NCI-H1417 treated with DMSO at 0.1 percent for 48 hours (cell line): ENCODE measurements at places on chromosomes 11 and 22.

GRCh38 chr22:22038178-22038880 is 55.7 kb upstream of the TOP3B start:
- no peak for DNase-seq

DNA sequence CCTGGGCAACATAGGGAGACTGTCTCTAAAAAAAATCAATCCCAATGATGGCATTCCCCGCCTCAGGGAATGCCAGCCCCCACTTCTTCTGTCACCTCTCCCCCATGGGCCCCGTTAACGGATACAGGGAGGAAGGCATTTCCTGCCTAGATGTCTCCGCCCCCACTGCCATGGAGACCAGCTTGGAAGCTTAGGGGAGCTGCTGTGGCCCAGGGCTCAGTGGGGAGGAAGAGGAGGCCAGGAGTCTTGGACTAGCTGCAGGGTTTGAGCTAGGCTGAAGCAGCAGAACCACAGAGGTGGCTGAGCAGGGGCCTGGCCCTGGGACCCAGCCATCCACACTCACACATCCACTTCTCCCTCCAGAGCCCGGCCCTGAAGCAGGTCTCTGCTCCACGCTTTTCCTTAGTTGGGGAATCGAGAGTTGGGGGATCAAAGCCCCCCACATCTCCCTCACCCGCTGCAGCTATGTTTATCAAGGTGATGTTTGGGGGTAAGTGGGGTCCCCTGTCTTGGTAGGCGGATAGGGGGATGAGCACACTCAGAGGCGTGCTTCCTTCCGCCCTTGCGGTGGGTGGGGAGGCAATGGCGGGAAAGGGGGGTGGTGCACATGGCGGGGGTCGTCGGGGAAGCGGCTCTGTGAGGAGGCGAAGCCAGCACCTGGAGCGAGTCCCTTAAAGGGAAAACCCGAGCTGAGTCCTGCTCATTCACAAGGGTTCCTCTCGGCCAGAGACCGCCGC is at the start of gene C22orf15:
C22orf15 (plus strand) TSS at position 149 of the 737 bp plus-strand sequence; CDS start at position 466, 317 bp downstream.
- DNase-seq, result no peak

GRCh38 chr11:131904756-131905155 is 534.3 kb downstream of the NTM start:
- DNase-seq, result no peak

GRCh38 chr11:22807855-22808570 is 21.6 kb downstream of the SVIP start:
- no peak for DNase-seq

- DNase-seq, result no peak
Measured at GRCh38 chr11:2156416-2157182, 4.4 kb downstream of the INS start.

- DNase-seq, result no peak
Measured at GRCh38 chr22:50190941-50191741, 5.4 kb downstream of the TRABD start.

- DNase-seq, result no peak
Measured at GRCh38 chr11:34633640-34633989, 12.7 kb downstream of the EHF start.

GRCh38 chr11:69642913-69643632 is 2.1 kb downstream of the CCND1 start:
- no peak for DNase-seq

DNA sequence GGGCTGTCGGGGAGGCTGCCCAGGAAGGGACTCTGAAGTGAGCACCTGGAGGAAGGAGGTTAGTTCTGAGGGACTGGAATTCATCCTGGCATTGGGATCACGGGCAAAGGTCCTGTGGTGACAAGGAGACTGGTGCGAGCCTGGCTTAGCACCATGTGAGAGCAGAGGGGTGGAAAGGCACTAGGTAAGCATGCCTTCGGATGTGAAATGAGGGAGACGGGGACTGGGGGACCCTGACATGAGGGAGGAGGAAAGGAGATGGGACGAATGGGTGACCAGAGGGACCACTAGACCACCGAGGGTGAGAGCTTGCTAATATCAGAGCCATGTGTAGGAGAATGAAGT is 3.1 kb upstream of the VPREB1 start:
- no peak for DNase-seq

DNA sequence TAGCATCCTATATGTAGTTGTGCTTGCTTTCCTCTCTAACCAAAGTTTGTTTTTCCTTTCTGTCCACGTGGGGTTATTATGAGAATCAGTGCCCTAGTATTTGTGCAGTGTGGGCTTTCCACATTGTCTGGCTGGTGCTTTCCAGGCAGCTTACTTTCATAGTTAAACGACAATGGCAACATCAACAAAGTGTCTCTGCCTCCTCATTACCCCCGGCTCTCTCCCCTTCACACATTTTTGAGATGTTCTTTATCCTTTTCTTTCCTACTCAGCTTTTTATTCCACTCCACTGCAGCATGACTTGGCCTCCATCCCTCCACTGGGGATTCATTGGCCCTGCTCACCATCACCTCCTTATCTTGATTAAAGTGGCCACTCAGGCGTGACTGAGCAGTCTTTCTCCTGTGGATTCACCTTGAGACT is 19.1 kb downstream of the SPECC1L start:
- DNase-seq, result no peak

DNA sequence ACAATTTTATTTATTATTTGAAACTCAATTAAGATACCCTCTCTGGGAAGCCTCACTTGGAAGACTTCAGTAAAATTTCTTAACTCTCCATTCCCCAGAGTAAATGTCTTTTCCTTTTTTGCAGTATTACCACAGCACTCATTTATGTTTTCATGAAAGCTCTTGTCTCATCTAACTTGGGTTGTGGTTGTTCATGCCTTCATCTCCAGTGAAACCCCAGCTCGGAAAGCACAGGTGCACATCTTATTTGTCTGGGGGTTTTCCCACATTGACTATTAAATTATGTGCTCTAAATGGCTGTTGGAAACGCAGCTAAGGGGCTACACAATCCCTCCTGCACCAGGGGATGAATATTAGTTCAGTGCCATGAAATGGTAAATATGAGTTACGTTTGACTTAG is 954.2 kb upstream of the RAG2 start:
- DNase-seq, result no peak
